ENCODE measurements at places on chromosomes 5 and 9.

GRCh38 chr5:180070756-180071530 is 616 bp downstream of the RNF130 start:
- no peak for DNase-seq

- DNase-seq, result no peak
Observed at GRCh38 chr9:120379611-120380010, 200.4 kb downstream of the CDK5RAP2 start.

GRCh38 chr5:20114526-20114925 is 126.5 kb upstream of the CDH18 start:
- DNase-seq, result no peak

DNA sequence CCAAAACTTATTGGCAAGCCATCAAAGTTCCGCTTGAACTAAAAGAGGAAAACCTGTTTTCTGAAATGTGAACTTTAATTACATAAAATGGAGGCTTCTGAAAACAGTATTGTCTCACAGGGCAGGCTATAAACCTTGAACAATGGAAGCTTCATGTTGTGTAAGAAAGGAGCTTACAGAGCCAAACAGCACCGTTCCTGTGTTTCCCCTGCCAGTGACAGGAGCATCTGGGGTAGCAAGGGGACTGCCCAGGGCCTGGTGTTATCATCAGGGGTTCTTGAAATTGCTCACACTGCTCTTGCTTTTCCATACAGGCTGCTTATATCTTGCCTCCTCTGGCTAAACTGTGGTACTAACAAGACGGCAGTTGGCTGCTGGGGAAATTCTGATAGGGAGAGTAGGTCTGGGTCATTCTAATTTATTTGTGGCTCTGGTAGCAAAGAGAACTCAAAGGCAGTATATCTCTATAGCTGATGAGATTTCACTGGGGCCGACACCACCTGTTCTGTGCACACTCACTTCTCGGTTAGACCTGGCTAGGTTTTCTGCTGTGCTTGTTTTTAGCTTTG is 40.4 kb downstream of the BASP1 start:
- no peak for DNase-seq

- no peak for DNase-seq
Observed at GRCh38 chr9:111450124-111450523, 34.1 kb downstream of the ECPAS start.

DNA sequence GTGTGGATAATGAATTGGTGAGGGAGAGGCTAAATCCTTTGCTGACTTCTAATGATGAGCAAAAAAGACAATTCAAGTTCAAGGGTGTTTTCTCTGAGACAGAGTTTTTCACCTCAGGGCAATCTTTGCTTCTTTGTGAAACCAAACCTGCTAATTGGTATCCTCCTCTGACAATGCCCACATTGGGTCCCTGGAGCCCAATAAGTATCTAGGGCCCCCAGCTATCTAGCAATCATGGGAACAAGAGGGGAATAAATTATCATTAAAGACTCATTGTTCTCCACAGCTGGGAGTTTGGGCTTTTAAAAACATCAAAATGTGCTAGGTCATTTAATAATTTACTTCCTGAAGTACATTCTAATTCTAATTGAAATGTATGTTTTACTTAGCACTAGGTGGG is 227.3 kb downstream of the TMEM167A start:
- DNase-seq, result no peak

GRCh38 chr9:121304707-121305106 is 36.7 kb downstream of the GSN start:
- DNase-seq, result no peak

GRCh38 chr9:124040935-124041816 is 29.6 kb downstream of the LHX2 start:
- peak; percentile 42 for DNase-seq

DNA sequence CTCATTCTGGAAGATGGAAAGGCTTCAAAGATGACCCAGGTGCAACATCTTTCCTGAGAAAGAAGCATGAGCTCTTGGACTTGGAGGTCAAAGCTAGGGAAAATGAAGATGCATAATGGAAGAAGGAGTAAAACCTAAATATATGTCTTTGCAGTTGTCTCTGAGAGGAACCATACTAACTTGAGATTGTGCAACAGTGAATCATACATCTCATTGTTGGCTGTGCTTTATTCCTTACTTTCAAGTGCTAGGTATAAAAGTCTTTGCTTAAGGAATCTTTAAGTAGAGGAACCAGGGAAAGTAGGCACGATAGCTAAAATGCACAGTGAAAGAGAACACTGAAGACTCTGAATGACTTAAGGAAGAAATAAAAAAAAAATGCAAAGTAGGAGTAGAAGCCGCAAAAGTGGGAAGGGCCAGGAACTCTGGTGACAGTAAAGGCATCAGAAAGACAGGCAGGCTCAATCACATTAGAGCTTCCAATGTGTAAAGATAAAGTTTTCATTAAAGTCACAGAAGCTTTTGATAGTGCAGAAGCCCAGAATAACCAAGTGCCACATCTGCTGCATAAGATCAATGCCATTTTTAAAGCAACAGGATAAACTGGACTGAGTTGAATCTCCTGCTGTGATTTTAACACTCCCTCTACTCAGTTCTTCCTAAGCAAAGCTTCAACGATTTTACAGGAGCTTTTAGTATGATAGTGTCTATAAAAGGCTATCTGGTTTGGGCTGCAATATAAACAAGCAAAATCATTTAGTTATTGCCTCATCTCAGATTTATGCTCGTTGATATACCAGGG is 432.3 kb upstream of the EDIL3 start:
- DNase-seq, result no peak

- no peak for DNase-seq
Observed at GRCh38 chr5:117302949-117303348, 728.3 kb upstream of the SEMA6A start.

DNA sequence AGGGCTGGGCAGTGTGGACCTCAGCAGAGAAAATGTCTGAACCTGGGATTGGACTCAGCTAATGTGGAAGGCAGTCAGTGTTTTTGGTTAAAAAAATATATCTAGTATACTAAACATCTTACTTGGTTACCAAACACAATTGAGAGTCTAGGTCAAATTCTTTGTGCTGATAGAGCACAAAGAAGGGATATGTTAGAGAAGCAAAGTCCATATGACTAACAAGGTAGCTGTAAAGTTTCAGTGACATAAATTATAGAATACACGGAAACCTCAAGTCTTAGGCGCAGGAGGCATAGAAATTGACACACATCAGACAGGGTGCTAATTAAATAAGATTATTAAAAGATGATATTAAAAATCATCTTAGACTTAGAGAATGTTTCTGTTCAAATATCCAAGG is 718.3 kb downstream of the TLR4 start:
- DNase-seq, result no peak

GRCh38 chr9:7081065-7081600 is 323.4 kb downstream of the KDM4C start:
- no peak for DNase-seq

DNA sequence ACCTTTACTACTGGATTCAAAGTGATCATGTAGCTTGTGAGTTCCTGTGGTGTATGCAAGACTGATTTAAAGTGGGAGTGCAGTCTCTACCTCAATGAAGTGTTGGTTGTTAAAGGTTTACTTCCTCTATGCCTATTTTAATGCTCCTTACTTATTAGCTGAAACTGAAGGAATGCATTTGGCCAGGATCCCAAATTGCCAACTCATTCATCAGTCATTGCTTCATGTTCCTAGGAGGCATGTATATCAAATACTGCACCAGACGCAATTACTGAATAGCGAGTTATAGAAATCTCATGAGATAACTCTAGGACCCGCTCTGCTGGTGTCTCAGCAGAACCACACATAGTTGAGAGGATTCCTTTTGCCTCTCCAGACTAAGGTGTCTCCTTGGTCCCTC is 143.0 kb upstream of the RPS23 start:
- DNase-seq, result peak; percentile 52

DNA sequence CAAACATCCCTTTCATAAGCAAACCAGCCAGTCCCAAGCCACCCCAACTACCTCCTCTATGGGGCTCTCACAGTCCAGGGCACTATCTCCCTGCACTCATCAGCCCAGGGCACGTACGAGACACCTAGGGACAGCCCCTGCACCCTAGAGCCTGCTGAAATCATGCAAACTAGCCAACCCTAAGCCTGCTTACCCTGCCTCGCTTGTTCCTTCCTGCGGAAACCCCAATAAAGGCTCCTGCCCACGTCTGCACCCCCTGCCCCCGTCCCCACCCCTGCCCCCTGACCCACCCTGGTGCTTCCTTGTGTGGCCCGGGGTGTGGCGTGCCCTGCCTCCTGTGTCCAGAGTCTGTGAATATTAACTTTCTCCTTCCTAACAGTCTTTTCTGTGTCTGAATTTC is 135.9 kb downstream of the GADD45G start:
- DNase-seq, result no peak

GRCh38 chr9:127572961-127573721 is 38.9 kb upstream of the STXBP1 start:
- DNase-seq, result peak; percentile 37

DNA sequence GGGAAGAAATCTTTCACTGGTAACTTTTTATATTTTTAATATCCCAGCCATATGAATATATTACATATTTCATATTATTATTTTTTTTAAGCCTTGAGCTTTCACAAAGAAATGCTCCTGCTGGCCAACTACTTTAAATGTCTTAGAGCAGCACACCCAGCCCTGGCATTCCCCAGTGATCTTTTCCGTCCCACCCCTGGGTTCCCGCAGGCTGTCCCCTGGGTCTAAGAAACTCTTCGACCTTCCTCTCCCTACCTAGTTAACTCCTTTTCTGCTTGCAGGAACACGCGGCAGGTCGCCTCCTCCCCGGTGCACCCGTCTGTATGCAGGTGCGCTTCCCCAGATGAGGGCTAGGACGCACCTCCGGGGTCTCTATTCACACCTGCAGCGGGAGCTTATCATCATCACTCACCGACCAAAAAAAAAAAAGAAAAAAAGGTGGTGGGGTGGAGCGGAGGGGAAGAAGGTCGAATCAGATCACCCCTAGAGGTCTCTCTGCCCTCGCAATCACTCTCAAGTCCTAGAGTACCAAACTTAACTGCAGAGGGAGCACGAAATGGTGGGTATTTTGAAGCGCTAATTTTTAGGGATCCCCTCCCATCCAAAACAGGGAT is 696 bp downstream of the ZFP62 start:
- peak; percentile 22 for DNase-seq

- DNase-seq, result no peak
Observed at GRCh38 chr9:6675268-6675667, 29.7 kb upstream of the GLDC start.

- no peak for DNase-seq
Observed at GRCh38 chr9:125387861-125388524, 126.4 kb downstream of the GAPVD1 start.

- DNase-seq, result no peak
Observed at GRCh38 chr9:133248726-133249295, 26.2 kb downstream of the ABO start.

DNA sequence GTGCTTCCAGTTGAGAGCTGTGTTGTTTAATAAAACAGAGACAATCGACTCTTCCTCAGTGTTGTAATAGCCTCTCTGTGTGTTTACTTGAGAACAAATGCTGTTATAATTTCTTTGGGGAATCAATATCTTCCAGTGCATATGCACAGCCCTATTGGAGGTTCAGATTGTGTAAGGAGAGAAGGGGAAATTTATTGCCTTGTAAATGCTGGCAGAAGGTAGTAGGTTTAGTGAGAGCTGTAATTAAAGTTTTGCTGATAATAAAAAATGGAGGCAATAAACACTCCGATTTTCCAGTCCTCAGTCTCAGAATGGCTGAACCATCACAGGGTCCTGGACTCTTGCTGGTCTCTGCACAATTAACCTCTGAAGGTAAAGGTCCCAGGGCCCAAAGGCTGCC is 128.3 kb downstream of the C5orf15 start:
- no peak for DNase-seq

GRCh38 chr9:33158843-33159776 is 8.0 kb downstream of the B4GALT1 start:
- no peak for DNase-seq

DNA sequence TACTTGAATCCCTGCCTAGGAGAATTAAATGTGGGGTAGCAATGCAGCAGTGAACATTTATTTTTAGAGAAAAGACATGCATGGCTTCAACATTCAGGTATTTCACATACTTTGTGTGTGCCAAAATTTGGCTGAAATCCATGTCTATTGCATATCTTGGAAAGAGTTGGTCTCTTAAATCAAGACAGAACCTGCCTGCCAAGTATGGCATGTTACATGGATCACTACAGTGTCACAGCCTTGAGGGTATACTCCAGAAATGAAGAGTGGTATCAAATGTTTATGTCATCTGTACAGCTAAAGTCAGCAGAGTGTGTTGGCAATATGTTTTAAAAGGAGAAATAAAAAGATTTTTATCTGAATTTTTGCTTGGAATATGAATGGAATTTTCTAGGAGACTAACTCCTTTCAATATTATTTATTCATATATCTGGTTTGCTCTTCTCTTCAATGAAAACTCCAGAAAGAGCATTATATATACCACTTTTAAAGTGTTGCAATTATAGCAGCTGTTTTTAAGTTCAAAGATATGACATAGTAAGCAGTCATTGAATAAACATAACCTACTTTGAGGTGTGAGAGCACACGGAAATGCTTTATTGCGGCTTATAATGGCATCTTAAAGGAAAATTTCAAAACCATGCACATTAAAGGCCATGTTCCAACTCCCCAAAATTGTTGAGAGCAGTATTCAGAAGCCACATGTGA is 95.4 kb upstream of the MINAR2 start:
- no peak for DNase-seq

GRCh38 chr5:154086641-154087040 is 47.9 kb downstream of the MFAP3 start:
- DNase-seq, result no peak

DNA sequence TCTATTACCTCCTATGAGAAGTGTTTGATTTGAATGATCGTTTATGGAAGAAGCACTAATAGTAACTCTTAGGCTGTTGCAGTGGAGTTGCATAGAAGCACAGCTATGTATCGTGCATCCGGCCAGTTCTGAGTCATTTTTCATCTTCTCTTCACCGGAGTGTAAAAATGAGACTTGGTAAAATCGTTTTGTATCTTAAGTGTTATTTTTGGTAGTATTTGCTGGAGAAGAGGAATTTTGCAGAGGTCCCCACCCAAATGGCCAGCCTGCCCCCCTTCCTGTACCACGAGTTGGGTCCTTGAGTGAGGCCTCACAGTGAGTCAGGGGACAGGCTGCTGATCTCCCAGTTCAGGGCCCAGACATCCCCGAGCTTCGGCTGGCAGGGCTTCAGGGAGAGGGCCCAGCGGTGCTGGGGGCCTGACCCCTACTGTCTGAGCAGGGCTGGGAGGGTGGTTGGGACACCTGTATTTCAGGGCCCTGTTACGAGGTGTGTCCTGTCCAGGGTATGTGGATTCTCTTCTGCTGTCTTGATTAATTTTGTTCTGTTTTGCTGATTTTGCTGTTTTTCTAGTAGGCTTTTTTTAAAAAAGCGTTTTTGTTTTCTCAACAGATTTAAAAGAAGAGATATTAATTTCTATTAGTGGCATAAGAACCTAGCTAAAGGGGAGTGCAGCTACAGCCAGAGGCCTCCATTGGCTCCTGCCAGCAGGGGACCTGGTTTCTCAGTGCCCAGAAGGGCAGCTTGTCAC is 210.8 kb downstream of the TRIO start:
- DNase-seq, result no peak

- DNase-seq, result no peak
Observed at GRCh38 chr5:14737291-14737690, 72.8 kb downstream of the OTULIN start.
